ENCODE measurements at places on chromosomes 13 and 19.

GRCh38 chr19:42571116-42571515 is 23.6 kb downstream of the CEACAM8 start:
- no peak for DNase-seq

DNA sequence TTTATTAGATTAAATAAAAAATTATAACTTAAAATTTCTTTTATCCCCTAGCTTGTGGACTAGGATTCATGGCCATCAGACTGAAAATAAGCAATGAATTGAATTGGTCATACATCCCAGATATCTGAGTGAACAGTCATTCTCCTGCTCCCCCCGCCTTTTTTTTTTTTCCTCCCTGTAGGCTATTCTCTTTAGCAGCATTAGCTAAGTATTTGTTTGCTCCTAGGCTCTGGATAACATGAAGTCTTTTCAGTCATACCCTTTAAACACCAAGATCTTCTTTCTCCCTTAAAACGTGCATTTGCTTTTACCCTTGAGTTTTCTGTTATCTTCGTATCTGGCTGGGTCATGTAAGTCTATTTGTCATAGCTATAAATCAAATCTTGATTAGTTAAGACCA is 866.7 kb upstream of the SPRY2 start:
- no peak for DNase-seq

DNA sequence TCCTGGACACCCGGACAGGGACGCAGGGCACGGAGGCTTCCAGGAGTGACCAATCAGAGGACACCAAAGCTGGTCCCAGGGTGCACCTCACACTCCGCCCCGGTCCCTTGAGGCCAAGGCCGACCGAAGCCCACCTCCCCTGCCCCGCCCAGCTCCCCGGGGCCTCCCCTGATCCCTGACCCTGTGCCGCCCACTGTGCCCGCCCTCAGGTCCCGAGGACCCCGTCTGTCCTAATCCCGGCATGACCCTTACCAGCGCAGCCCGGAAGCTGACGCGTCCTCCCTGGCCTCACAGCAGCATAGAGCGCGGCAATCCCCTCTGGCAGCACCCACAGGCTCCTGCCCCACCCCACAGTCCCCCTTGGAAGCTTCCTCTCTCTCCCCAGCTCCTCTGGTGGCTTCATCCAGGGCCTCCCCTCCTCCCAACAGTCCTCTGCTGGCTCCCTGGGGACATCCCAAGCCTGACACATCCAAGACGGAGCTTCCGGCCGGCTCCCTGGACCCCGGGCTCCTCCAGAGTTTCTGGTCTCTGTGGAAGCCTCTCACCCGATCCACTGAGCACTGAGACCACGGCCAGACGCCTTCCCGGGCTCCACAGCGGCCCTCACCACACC is 7.4 kb upstream of the CDC34 start:
- no peak for DNase-seq

- DNase-seq = no peak
Observed at GRCh38 chr13:31330236-31330635, 130.5 kb downstream of the B3GLCT start.

- DNase-seq = no peak
Observed at GRCh38 chr13:46386392-46387063, 524 bp downstream of the RUBCNL start.

GRCh38 chr13:111482806-111483620 is 162.6 kb downstream of the TEX29 start:
- no peak for DNase-seq

DNA sequence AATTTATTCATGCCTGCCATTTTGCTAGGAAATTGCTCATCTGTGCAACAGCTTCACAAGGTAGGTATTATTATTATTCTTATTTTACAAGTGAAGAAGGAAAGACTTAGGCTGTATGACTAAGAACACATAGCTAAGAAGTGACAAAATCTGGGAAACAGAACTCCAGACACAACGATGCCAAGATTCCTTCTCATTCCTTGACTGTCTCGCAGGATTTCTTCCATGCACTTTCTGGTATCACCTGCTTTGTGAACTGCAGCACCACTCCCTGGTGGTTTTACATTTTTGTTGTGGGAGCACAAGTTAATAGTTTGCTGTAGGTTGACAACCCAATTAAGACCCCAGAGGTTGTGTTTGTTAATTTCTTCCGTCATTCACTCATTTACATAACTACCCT is 188.5 kb downstream of the LACC1 start:
- DNase-seq = no peak

- no peak for DNase-seq
Observed at GRCh38 chr13:26053418-26053980, 1.7 kb upstream of the SHISA2 start.

DNA sequence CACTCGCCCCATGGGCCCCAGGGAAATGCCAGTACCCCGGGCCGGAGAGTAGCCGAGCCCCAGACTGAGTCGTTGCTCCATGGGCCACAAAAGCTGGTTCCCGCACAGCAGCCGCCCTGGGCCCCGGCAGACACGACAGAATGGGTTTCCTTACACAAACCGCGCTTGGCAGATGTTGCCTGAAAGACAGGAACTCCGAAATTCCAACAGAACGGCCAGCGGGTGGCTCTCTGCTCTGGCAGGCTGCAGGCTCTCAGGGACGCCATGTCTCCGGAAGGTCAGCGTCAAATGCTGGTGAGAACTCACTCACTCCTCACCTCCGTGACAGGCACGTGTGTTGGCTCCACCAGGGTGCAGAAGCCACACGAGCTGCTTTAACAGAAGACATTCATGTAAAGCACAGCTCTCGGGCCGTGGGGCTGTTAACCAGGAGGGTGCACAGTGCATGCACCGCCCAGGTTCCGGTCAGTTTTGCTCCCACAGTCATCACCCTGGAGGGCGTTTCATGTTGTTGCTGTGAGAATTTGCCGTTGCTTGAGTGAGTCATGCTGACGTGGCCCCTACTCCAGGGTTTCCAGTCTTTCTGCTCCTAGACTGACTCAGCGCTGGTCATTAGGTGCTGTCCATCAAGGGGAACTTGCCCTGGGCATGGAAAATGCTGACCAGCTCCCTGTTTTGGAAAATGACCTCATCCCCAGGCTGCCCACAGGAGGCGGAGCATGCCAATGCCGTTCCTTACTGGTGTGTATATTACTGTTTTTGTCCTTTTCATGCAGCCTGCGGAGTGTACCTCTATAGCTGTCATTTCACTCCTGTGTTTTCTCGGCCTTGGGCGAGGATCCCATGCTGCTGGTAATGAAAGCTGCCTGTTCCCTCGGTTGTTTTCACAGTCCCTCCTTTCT is 44.8 kb downstream of the ANKRD10 start:
- DNase-seq = no peak

DNA sequence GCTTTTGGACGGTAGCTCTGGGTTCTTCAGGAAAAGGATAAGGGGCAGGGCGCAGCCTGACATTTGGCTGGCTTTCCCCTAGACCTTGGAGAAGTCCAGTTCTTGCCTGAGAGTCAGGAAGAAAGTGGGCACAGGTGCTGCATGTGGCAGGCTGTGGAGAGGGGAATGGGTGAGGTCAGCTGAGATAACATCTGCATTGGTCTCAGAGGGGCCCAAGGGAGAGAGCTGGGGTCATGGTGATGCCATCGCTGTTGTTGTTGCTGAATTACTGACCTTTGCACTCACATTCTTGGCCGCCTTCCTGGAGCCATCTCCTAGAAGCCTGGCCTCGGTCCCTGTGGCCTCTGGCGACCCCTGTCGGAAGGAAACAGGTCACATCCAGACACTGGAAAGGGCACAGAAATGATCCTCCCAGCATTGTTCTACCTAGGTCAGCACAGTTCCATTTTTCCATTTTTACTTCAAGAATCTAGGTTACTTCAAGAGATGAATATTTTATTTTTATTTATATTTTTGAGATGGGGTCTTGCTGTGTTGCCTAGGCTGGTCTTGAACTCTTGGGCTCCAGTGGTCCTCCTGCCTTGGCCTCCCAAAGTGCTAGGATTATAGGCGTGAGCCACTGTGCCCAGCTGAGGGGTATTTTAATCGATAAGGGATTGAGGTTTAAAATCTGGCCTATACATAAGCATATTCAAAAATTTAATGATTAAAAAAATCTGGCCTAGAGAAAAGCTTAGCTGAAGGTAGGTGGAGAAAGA is 6.5 kb upstream of the LIPE start:
- peak; percentile 77 for DNase-seq

DNA sequence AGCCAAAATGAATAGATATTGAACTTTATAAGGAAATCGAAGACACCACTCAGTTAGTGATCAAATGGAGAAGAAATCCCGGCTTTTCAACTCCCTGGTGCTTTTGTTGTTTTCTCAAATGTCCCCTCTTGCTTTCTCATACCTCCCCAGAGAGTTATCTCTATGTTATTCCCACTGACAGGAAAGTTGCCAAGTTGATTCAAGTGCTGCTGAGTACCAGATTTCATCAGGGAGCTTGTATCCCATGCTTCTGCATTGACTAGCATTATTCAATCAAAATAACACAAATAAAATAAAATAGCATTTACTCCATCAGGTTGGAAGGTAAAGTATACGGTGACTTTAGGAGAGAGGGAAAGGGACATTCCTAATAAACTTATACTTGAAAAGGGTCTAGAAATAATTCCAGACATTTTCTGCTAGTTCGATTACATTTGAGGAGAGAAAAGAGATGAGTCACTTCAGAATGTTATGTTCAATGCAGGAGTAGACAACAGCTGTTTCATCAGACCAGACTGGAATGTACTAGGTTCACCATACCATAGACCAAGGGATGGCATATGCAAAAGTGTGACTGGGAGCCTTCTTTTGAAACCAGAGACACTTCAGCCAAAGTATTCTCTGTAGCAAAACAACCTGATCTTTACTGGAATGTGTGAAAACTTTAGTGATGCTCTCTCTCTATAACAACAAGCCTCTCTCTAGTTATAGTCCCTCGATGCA is 397.8 kb downstream of the FGF14 start:
- DNase-seq = no peak

- peak; percentile 58 for DNase-seq
Observed at GRCh38 chr19:16338470-16339360, 14.1 kb downstream of the KLF2 start.

DNA sequence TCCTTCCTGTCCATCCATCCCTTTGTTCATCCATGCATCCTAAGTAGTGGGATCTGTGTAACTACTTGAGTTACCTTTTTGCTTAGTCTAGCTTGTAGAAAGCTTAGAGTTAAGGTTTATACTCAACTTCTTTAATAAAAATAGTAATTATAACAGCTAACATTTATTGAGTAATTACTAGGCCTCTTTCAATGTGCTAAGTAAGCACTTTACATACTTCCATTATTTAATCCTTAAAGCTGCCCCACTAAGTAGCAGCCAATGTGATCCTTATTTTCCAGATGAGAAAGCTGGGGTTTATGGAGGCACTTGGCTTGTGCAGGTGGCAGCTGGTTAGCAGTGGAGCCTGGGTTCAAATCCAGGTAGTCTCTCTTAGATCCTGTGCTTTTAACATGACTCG is 182.9 kb downstream of the FGF9 start:
- no peak for DNase-seq

- no peak for DNase-seq
Observed at GRCh38 chr13:90008707-90009149, 1338.8 kb upstream of the MIR17HG start.

DNA sequence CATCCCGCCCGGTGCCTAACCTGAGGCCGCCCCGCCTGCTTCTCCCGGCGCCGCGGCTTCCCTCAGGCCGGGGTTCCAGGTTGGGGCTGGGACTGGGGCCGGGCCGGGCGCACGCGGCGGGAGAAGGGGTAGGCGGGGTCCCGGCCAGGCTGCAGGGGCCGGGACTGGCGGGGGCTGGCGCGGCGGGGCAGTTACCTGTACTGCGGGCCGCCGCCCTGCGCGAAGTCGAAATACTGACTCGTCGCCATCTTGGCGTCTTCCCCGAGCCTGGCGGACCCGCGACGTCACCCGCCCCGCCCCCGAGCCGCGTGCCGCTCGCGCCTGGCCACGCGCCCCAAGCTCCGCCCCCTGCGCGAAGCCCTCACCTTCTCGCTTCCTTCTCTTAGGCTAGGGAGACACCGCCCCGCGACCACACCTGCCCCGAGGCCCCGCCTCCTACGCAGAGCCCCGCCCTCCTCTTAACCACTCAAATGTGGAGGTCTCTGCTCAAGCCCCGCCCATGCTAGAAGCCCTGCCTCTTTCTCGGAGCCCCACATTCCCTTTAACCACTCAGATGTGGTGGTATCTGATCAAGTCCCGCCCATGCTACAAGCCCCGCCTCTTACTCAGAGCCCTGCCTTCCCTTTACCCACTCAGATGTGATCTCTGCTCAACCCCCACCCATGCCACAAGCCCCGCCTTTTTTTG is at the start of gene ZFR2:
ZFR2 (minus strand) TSS at position 269 of the 687 bp plus-strand sequence; CDS start at position 248, 21 bp downstream.
- peak; percentile 21 for DNase-seq

- no peak for DNase-seq
Observed at GRCh38 chr19:45351401-45351952, 10.9 kb downstream of the KLC3 start.

- no peak for DNase-seq
Observed at GRCh38 chr13:106042996-106043581, 492.4 kb downstream of the EFNB2 start.

- no peak for DNase-seq
Observed at GRCh38 chr19:44708940-44709339, 10.0 kb downstream of the CEACAM16 start.

DNA sequence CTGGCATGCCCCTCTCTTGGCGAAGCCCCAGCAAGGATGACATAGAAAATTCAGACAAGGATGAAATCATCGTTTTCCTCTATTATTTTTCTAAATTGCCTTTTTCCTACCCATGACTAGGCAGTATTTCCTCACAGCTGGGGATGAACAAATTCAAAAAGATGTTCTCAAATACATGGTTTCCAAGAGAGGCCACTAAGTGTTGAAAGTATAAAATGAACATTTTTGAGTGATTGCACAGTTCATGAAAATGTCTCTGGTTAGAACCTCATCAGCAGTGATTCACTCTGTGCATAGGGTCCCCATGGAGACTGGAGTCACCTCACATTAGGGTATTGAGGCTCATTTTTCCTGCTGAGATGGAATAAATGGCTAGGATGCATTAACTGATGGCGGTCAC is 373.7 kb downstream of the DNAJC15 start:
- no peak for DNase-seq

- peak; percentile 55 for DNase-seq
Observed at GRCh38 chr19:56253737-56254136, 18.8 kb upstream of the EDDM13 start.

GRCh38 chr19:646779-647565 is 7.3 kb downstream of the FGF22 start:
- DNase-seq = no peak

All from CD4-positive, alpha-beta T cell treated with Interleukin-10 for 1 hour (primary cell).